Esophagus squamous epithelium (tissue), 5 donors: ENCODE measurements at places on chromosomes 1 and 21.

DNA sequence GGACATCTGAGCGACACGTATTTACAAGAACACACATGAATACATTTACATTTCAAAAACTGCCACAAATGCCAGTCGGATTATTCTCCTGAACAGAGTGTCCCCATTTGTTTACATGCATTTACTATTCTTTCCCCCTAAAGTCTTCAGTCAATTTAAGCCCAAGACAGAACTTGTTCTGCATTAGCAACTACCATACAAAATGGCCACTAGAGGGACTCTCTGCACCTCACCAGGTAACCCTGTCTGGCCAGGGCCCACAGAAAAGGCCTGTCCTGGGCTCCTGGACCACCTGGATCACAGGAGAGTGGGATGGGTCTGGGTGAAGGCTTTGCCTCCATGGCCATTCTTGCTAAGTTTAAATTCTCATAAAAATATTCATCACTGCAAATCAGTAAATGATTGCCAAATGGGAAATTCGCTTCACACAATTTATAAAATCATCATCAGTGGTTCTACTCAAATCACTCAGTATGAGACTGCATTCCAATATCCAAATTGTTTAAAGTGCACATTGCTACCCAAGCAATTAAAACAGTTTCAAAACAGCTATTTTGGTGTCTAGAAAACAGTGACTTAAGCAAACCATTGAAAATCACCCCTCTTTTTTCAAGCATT, 12.5 kb upstream of the GUCA2A start:
- DNase-seq = no peak

- no peak for DNase-seq
These were observed 1.2 kb downstream of the SH2D5 start for GRCh38 chr1:20731057-20731991.

DNA sequence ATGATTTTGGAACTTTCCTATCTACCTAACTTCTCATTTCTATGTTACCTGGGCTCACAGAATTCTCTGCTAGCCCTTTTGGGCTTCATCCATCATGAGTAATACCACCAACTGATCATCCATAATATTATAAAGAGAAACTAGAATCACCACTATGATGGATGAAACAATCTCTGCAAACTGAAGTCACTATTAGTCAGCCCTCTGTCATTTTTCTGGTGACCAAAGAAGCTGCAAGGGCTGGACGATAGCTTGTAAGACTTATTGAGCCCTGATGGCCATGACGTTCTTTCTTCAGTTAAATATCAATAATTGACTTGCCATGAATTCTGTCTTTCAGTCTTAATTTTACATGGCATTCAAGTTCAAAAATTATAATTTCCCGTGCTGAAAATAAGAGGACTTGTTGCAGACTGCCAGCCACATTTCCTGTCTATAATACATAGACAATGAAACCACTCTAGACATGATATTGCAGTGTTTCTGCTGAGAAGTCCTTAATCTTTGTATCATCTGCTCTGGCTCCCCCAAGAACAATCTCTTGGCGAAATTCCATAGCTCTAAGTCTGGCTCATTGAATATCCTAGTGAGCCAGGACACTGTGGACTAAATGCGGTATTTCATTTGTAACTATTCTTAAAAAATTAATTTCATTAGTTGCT, 655.0 kb upstream of the CAMK1G start:
- DNase-seq = no peak

- DNase-seq = no peak
These were observed 64.4 kb upstream of the IPO9 start for GRCh38 chr1:201764579-201764978.

DNA sequence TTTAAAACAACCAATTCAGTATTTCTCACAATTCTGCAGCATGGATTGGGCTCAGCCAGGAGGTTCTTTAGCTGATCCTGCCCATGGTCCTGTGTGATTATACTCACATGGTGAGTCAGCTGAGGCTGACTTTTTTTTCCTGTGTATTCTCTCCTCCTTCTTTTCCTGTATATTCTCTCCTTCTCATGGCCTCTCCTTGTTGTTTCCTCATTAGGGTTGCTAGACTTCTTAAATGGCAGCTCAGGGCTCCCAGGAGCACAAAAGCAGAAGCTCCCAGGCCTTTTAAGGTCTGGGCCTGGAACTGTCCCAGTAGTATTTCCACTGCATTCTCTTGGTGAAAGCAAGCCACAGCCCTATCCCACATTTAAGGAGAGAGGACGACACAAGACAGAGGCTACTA, 26.8 kb downstream of the VANGL1 start:
- no peak for DNase-seq

DNA sequence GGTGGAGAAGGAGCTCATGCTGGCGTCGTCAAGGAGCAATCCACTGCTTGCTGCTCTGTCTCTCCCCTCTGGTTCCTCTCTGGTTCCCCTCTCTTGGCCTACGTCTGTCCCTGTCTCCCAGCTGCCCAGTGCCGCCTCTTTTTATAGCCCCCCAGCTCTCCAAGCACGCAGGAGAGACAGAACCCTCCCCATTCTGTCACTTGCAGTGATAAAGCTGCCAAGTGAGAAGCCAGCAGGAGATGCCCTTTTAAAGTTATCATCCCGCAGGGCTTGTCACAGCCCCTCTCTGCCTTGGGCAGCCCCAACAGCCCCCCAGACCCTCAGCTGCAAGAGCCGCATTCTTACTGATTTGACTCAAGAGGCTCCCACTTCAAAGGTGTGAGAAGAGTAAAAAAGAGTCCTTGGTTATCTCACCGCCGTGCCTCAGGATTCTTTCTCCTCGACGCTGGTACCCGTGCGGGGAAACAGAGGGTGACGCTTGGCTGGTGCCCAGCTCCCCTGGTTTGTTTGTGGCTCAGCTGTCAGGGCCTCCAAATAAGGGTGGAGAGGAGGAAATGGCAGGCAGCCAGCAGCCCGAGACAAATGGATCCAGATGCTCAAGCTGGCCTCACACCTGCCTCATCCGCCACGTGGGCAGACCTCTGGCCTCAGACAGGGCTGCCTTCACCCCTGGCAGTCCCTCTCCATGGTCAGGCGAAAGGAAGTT, at the start of gene NPPA:
NPPA (minus strand) TSS at position 117 of the 706 bp plus-strand sequence; CDS start at position 18, 99 bp downstream.
- no peak for DNase-seq

DNA sequence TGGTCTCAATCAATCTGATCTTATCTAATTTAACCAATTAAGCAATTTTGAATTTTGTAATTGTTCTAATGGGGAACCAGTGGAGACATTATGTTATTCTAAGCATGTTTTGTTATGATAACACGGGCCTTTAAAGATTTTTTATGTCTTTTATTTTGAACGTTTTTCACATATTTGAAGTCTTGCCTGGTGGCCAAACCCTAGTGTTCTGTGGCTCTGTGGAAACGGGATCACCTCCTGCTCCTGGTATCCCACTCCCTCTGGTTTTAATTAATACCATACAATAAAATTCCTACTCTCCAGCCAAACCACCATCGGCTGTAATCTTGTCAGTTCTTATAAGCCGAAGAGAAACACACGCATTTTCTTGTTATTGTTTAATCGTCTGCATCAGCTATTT, 22.9 kb upstream of the LMO4 start:
- no peak for DNase-seq

DNA sequence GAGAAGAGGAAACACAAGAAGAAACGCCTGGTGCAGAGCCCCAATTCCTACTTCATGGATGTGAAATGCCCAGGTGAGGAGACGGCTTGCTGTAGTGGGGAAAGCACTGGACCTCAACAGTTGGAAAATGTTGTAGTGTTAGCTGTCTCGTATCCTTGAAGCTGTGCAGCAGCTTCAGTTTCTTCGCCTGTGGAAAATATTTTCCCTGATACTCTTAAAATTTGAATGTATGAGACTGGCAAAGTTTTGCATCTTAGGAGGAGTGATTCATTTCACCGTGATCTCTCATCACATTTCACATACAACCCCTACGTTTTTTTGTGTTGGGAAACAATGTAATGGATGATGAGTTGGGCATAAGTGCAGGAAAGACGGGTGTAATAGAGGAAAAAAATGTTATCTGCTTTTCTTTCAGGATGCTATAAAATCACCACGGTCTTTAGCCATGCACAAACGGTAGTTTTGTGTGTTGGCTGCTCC, 629 bp downstream of the RPS27 start:
- no peak for DNase-seq
